PC-3 (cell line): ENCODE measurements at places on chromosomes 7 and 10.

- peak; percentile 55 for DNase-seq
Measured at GRCh38 chr7:77651575-77652162, 44.6 kb upstream of the RSBN1L start.

DNA sequence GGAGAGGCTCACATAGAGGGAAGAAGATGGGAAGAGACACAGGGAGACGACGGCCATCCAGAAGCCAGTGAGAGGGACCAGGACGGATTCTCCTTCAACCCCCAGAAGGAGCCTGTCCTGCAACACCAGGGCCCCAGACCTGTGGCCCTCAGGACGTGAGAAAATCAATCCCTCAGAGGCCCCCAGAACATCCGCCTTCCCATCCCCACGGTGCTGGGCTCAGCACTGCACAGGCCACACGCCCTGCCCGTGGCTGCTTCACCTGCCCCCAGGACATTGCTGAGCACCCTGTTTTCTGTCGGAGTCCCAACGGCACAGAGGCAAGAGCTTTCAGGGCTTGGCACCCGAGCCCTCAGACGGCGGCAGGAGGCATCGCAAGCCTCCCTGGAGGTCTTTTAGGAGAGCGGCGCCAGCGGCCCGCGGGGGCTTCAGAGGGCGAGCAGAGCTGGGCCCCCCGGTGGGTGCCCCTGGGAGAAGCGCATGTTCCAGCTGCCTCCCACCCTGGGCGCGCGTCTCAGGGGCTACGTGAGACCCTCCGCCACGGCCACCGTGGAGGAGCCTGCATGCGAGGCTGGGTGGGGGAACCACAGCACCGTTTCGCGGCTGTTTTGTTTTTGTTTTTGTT lies 42.8 kb downstream of the PDGFA start:
- no peak for DNase-seq

DNA sequence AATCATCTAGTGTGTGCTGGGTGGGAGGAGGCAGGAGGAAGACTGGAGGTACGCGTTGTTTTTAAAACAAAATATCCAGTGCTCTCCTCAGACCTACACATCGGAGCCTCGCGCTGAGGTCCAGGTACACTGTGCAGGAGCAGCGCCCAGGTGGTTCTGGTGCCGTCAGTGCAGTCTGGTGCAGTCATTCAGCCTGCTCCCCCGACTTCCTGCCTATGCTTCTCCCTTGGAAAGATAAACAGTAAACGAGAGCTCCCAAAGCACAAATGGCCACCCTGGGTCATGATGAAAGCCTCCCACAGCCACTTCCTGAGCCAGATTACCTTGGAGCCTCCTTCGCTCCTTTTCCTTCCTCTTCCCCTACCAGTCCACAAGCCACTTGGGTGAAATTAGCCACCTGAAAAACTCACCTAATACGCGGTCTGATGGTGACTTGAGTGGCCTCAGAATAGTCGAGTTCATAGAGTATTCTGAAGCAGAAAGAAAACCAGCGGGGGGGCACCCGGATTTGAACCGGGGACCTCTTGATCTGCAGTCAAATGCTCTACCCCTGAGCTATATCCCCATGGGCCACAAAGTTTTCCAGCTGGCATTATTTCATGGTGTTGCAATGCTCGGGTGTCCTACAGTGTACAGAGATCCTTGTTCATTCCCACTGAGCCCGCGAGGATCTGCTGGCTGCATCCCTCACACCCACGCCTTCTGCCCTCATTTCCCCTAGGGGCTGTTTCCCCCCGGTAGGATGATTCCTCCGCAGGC lies 82.5 kb downstream of the ZNF467 start:
- peak; percentile 54 for DNase-seq

DNA sequence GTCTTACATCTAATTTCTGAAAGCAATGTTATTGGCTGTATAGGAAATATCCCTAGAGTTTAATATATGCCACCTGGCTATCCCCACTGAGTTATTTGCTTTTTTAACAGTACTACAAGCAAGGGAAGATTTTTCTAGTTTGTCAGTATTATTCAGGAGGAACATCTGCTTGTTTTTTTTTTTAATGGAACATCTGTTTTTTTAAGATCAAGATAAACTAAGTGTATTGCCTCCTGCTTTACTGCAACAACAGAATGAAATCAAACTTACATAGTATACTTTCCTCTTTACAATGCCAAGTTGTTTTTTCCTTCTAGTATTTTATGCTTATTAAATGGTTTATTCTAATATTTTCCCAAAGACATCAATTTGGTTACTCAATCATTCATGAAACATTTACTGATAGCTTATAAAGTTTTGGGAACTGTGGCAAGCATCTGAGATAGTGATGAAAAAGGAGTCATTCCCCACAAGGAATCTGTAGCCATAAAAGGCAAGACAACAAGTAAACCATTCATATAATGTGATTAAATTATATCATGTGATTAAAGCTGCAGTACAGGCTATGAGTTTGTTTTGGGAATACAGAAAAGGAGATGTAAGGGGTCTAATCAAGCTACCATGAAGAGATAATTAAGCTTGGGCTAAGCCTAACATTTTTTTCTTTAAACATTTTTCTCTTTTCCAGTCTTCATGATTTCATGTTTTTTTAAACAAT lies 17.4 kb downstream of the MTPN start:
- no peak for DNase-seq

GRCh38 chr10:67246066-67246555 lies 320.3 kb downstream of the LRRTM3 start:
- DNase-seq: no peak

GRCh38 chr10:119233821-119234220 lies 26.4 kb downstream of the GRK5 start:
- DNase-seq: no peak
